ENCODE measurements at places on chromosomes 6 and 20.
A peak's percentile ranks its signal among the peaks of the same experiment; 100 is the strongest.

DNA sequence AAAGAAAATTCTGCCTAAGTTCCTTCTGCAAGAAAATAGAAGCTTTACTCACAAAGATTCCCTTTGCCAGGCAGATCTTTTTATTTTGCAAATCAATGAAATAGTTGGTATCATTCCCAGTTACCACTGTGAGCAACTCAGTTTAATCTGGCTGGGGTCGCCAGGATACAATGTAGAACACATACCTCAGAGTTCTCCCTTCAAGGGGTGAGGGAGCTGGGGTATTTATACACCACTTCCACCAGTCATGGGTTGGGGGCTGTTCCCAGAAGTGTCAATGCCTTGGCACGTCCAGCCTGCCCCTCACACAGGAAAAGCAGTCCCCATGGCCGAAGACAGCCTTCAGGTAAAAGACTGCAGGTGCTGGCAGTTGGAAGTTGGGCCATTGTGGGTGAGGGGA lies 86.2 kb downstream of the SLC24A3 start:
- DNase-seq = no peak

- no peak for DNase-seq
These were observed 275.5 kb upstream of the SLC35B3 start for GRCh38 chr6:8710668-8711431.

- DNase-seq = no peak
These were observed 487.6 kb downstream of the TFAP2A start for GRCh38 chr6:9927275-9927674.

DNA sequence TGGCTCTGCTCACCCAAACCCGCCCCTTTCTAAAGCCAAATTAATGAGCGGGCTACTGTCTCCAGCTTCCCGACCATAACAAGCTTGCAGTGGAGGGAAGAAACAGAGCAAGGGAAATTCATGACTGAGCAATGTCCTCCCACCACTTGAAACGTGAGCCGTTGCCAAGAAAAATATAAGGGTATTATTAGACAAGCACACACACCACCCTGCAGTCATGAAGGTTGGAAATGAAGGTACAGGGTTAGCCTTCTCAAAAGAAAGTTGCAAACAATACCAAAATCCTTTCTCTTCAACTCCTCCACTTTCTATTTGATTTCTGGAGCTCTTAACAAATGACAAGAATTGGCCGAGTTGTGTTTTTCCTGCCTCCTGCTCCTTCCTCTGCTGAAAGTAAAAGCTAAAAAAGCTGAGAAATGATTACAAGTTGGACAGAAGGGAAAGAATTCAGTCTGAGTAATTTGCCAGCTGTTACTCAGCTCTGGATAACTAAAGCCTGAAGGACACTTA lies 151.1 kb upstream of the B3GAT2 start:
- no peak for DNase-seq

- no peak for DNase-seq
These were observed 43.1 kb downstream of the TM9SF4 start for GRCh38 chr20:32152421-32153155.

DNA sequence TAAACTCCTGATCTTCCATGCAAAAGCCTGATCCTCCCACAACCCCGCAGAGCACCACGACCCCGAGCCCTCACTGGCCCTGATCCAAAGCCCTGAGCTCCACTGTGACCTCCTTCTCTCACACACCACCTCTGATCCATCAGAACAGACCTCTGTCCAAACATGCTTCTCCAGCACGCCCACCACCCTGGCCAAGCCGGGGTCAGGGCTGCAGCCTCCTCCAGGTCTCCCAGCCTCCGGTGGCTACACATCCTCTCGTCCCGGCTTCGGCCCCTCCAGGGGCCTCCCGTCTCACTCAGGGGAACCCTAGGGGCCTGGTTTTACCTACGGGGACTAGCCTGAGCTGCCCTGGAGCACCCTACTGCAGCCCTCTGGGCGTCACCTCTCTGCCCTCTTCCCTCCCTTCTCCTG lies 49.1 kb downstream of the FOXF2 start:
- DNase-seq = no peak

DNA sequence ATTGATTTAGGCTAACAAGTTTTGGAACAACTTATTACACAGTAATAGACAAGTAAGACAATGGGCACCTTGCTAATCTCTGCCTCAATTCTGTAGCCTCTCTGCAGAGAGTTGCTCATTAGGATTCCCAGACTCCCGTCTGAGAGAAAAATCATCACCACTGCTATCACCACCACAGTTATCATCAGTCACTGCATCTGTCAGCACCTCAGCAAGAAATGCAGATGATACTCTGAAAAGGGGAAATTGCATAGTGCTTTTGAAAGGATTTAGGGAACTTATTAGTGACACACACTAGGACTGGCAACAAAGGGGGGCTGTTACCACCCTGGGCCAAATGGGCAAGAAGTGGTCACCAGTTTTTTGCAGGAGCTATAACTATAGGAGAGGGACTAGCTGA lies 39.9 kb downstream of the FOXA2 start:
- no peak for DNase-seq

- DNase-seq = no peak
These were observed 82.2 kb upstream of the CDH4 start for GRCh38 chr20:61169874-61170273.

DNA sequence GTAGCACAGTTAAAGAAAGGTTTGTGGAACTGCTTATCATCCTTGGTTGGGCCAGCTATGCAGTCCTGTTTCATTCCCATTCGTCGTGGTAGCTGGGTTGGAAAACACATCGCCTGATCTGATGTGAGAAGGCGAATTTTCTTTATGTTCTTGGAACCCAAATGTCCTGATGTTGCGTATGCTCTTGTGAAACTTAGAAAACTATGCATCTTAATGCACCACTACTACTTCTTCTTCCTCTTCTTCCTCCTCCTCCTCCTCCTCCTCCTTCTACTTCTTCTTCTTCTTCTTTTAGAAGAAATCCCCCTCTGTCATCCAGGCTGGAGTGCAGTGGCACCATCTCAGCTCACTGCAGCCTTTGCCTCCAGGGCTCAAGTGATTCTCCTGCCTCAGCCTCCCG lies 381.6 kb downstream of the UTRN start:
- DNase-seq = no peak

- no peak for DNase-seq
These were observed 106.9 kb downstream of the IPCEF1 start for GRCh38 chr6:154249499-154250298.

DNA sequence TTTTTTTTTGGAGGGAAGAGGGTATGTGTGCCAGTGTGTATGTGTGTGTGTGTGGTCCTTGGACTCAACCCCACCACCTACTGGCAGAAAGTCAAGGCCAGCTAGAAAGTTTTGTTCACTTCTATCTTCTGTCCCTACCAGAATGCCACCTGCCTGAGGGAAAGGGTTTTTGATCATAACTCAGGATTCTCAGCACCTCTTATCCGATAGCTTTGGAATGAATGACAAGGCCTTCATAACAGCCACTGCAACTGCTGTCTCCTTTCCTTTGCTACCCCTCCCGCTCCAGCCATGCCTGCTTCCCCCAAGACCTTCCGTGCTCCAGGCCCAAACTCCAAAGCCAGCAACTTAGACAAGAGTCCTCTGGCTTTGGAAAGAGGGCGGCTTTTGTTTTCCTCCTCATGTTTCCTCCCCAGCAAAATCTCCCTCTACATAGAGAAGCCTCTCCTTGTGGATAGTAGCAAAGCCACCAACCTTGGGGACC lies 18.7 kb downstream of the BTN3A1 start:
- DNase-seq = peak; percentile 7

DNA sequence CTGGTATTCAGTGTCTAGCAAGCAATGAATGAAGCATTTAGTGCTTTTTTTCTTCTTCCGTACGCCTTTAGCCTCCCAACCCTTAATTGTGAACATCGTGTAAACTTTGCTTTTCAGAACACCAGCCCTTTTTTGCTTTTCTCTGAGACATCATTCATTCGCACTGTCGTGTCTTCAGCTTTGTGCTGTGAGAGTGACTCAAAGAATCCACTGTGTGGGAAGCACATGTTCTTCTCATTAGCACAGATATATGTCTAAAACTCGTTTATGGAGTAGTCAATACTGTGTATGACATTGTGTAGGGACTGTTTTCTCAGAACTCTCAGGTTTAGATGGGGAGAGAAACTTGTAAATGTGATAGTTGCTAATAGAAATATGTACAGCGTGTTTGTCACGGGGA lies 279.1 kb downstream of the FARS2 start:
- DNase-seq = no peak

- DNase-seq = no peak
These were observed 372.0 kb downstream of the PLCB1 start for GRCh38 chr20:8504030-8504429.

GRCh38 chr6:150813993-150814359 lies 51.5 kb upstream of the MTHFD1L start:
- DNase-seq = no peak

All from activated T-cell treated with anti-CD3 and anti-CD28 coated beads for 4 hours (primary cell).